Lower leg skin (tissue), 4 donors: ENCODE measurements at places on chromosomes 3 and 15. TPM values are rescaled to one million over a fixed set of nuclear protein-coding genes. Genes with fewer than 3 reads are reported as not detected.

GRCh38 chr3:111434941-111435622 is 106.9 kb upstream of the CD96 start:
- no peak for DNase-seq

- DNase-seq: no peak
These were observed 50.9 kb upstream of the ATP2B2 start for GRCh38 chr3:10556312-10556711.

DNA sequence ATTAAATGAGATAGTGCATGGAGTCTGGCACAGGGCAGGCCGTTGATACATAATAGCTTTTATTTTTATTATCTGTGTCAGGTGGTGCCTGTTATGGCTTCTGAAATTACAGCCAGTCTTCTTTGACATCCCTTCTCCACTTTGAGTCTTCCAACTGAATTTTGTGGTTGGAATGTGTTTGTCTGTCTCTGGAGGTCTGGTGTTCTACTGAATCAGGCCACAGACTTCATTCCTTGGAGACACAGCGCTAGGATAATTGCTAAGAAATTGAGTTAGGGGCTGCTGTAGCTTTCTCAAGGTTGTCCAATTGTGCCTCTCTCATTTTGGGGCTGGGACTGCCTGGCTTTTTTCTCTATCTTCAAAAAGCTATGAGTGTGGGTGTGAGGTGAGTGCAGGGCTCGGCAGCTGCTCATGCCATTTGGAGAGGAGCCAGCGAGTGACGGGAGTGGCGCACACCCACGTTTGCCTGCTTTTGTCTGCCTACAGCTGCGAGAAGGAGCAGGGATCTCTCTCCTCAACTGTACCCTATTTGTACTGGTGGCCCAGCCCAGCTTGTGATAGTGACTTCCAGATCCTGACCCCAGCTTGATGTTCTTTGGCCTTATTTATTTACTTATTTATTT is 49.8 kb upstream of the SYN2 start:
- DNase-seq: no peak

The SATB1 gene
- total RNA-seq: 31.2 TPM

DNA sequence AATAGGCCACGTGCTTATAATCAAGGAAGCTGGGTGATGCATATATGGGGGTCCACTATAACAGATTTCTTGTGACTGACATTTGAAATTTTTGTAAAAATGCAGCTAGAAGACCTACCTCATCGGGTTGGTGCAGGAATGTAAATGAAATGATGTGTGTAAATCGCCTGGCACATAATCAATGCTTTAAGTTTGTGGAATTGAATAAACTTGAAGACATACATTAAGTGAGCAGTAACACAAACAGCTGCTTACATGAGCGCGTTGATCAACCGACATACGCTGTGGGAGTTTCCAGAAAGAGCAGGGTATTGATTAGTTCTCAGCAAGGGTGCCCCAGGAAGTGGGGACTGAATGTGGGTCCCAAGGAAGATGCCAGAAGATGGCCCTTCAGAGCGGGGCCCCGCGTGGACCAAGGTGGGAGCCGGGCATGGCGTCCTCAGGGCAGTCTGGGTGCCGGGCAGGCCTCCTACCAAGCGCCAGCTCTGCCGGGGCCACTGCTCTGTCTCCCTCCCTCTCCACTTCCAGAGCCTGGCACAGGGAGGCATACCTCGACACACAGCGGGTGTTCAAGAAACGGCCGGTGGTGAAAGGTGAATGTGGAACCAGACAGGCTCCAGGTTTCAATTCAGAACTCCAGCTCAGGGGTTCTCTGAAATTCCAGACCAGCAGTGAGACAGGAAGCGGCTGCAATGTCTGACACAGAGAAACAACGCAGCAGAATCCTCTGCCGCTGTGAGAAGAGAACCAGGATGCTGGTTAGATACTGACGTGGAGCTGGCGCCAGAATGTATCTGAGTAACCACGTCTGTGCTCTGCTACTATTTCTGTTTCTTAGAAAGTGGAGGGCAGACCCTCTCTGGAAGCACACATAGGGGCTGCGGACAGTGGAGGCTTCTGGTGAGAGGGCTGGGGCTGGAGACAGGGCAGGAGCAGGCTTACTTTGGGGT is 12.6 kb downstream of the BFSP2 start:
- no peak for DNase-seq

- DNase-seq: no peak
These were observed 46.5 kb upstream of the PIK3CB start for GRCh38 chr3:138881233-138881632.

GRCh38 chr15:55858661-55859060 is 115.7 kb upstream of the PRTG start:
- DNase-seq: no peak

- no peak for DNase-seq
These were observed 888.2 kb downstream of the CADM2 start for GRCh38 chr3:85846940-85847339.

The CX3CR1 gene
- 1.5 TPM for total RNA-seq

- DNase-seq: no peak
These were observed 63.9 kb downstream of the XXYLT1 start for GRCh38 chr3:195207056-195207455.

GRCh38 chr3:11555211-11555782 is 88.4 kb downstream of the VGLL4 start:
- DNase-seq: no peak

DNA sequence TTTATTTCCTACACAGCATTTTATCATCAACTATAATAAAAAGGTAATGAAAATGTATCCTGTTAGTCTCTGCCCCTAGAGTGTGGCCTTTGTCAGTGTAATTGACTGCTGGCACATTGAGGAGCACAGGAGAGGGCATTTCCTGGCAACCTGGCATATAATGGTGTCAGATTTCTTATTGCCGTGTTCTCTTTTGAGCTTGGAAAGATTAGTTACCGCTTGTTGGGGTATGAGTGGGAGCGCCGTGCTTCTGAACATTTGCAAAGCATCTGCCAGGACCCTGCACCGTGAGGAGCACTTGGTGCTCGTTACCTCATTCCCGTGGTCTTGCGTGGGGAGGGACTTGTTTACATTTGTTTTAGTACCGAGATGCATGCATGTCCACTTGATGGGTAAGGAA is 124.4 kb downstream of the PTPRG start:
- DNase-seq: no peak

- no peak for DNase-seq
These were observed 145.7 kb upstream of the CBLB start for GRCh38 chr3:106014518-106014917.

The SNRPN gene
- 44.6 TPM for total RNA-seq

DNA sequence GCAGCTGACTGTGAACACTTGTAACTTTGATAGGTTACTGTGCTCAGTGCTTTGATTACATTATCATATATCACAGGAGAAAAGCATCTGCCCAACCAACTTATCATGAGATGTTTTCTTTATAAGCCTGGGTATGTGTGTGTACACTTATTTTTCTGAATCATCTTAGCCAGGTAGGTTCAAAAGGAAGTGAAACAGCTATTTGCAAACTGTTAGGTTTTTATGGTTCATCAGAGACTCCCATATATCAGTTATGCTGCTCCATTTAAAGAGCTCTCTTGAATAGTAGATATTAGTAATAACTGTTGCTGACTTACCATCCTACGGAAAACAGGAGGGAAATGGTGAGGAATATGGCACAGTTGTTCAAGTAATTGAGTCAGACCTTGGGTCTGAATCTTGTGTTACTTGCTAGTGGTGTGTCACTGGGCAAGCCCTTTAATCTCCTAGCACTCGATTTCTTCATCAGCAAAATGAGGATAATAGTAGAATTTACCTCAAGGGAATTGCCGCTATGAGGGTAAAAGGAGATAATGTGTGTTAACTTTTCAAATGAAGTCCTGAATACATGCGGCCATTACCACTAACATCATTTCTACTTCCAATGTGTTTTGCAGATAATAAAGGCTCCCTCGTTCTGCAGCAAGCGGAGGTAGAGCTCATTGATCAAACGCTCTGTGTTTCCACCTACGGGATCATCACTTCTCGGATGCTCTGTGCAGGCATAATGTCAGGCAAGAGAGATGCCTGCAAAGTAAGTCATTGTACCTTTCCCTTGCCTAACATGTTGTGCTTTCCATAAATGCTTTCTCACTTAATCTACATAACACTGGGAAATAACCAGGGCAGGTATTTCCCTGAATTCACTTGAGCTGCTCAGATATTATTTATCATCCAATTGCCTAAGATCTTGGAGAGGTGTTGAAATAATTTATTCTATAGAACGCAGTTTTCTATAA is 7.8 kb upstream of the C3orf52 start:
- no peak for DNase-seq

GRCh38 chr3:65597952-65598413 is 440.7 kb downstream of the MAGI1 start:
- no peak for DNase-seq

DNA sequence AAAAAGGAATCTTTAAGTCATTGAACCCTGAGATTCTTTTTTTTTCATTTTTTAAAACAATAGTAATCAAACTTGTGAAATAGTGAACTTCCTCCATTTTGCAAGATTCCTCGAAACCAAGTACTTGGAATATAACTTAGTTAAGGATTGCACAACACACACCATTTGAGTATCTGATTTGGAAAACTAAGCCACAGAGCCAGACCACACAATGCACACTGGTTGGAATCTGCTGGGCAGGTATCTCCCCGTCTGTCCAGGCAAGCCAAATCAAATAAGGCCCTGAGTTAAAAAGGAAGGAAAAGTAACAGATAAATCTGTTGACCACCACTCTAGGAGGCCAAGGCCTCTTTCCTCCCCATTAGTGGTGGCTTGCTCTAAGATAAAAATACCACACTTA is 177.5 kb upstream of the ICE2 start:
- no peak for DNase-seq

- no peak for DNase-seq
These were observed 1.6 kb upstream of the BNC1 start for GRCh38 chr15:83285979-83286553.

DNA sequence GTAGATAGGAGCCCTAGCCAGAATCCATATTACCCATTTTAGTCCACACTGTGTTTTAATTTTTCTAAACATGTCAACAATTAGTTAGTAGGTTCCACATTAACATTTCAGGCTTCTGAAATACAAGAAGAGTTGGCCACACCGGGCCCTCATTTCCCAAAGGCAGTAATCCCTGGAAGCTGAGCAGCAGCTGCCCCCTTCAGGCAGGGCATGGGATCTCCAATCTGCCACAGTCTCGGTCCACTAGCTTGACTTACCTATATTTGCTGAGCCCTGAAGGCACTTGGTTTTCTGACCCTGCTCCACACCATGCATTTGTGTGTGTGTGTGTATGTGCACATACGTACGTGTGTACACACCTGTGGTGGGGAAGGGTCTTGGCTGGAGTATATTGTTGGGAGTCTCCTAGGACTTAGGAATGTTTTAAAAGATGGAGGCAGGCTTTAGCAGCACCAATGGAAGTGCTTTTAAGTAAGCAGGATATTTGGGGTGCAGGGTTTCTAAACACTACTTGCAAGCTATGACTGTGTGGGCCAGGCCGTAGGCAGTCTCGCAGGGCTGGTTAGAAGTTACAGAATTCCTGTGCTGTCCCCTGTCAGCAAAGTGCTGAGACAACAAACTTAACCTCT is 71.2 kb upstream of the SOX14 start:
- no peak for DNase-seq

The PRR20G gene
- total RNA-seq: not detected

DNA sequence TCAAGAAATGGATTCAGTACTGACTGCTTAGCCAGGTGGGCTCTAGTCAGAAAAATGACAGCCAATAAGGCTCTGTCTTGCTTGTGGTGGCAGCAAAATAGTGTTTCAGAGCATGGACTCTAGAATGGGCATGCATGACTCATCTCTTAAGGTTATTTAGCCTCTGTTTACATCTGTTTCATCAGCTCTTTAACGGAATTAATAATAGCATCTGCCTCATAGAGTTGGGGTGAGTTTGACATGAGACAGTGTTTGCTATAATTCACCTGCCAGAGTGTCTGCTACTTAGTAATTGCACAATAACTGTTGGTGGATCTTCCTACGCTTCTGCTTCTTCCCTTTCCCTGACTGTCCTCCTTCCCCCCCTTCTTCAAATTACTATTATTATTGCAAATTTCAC is 350.4 kb upstream of the SEMA6D start:
- DNase-seq: no peak

The LSMEM2 gene
- 0.37 TPM for total RNA-seq

GRCh38 chr3:52841211-52841980 is 6.6 kb upstream of the MUSTN1 start:
- DNase-seq: no peak

The DTWD1 gene
- 17.2 TPM for total RNA-seq

GRCh38 chr3:57952208-57952631 is 56.0 kb upstream of the FLNB start:
- no peak for DNase-seq

- DNase-seq: no peak
These were observed 194.1 kb upstream of the ARHGEF26 start for GRCh38 chr3:153927107-153927506.

DNA sequence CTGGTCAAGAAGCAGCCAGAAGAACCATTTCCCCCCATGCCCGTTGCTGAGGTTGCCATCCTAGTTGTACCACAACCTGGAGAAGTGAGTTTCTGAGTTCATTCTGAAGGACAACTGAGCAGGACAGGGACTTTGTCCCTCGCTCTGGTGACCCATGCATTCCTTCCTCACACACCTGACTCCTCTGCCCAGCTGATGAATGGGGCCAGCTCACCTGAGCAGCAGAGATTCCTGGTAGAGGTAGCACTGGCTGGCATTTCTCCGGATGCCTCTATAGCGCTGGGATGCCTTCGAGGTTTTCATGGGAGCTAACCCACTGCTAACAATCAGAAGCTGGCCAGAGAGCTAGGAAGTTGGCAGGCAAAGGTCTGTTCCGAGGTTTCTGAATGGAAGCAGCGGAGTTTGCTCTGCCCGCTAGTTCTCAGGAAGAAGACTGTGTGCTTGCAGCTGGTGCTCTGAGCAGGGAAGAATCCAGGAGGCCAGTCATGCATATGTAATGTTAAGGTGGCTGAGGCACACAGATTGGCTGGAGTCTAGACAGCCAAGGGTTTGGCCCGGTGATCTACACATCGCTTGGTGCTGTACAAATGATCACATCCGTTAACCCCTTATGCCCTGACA is at the start of gene TMC3:
TMC3 (minus strand) TSS at position 439 of the 621 bp plus-strand sequence; CDS start at position 303, 136 bp downstream.
- DNase-seq: no peak

The MUC20 gene
- 1.0 TPM for total RNA-seq

- DNase-seq: no peak
These were observed 107.2 kb downstream of the IL1RAP start for GRCh38 chr3:190620886-190621608.

The PP2D1 gene
- not detected for total RNA-seq

- DNase-seq: no peak
These were observed 89.2 kb downstream of the SEC22A start for GRCh38 chr3:123290962-123291361.

The RHOV gene
- 78.5 TPM for total RNA-seq

- DNase-seq: peak; percentile 18
These were observed 105.0 kb upstream of the GAP43 start for GRCh38 chr3:115518100-115518852.

- DNase-seq: no peak
These were observed 200.6 kb downstream of the MYRIP start for GRCh38 chr3:40009991-40010390.

The USP50 gene
- not detected for total RNA-seq
